ENCODE measurements at places on chromosomes 7 and 10. TPM values are rescaled to one million over a fixed set of nuclear protein-coding genes. Genes with fewer than 3 reads are reported as not detected.

GRCh38 chr10:36574207-36574606 is 551.2 kb upstream of the ANKRD30A start:
- no peak overlapping the region for H3K4me3 ChIP-seq
- no peaks in the 10 kb centered on the region for H3K36me3 ChIP-seq
- no peaks in the 10 kb centered on the region for H3K27me3 ChIP-seq
- H3K27ac ChIP-seq = no peak overlapping the region

DNA sequence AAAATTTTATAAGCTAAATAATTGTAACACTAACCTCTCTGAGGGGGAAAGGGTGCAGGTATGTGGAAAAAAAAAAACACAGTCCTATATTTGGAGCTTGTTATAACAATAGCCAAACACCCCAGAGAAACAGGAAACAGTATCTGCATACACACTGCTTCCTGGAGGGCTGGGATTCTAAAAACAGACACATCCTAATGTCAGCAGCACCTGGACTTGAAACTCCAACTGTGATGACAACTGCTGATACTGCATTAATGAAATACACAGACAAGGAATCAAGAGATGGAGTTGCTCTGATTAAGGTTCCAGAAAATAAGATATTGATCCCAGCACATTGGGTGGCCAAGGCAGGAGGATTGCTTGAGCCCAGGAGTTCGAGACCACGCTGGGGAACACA is 9.3 kb downstream of the DAGLB start:
- peak; percentile 30 for DNase-seq
- peaks cover 6% of the 10 kb centered on the region for H3K4me1 ChIP-seq
- H3K4me3 ChIP-seq = no peak overlapping the region

DNA sequence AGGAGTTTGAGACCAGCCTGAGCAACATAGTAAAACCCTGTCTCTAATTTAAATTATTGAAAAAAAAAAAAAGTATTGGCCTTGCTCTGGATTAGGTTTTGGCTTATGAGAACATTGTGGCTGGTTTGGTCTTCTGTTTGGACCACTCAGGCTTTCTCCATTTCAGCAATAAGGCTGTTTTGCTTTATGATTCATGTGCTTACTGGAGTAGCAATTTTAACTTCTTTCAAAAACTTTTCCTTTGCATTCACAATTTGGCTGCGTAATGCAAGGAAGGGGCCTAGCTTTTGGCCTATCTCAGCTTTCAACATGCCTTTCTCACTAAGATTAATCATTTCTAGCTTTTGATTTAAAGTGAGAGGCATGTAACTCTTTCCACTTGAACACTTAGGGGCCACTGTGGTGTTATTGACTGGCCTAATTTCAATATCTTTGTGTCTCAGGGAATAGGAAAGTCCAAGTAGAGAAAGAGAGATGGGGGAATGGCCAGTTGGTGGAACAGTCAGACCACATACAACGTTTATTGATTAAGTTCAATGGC is 38.0 kb upstream of the SRPK2 start:
- no peaks in the 10 kb centered on the region for H3K27me3 ChIP-seq
- H3K4me1 ChIP-seq = no peaks in the 10 kb centered on the region
- DNase-seq = no peak
- H3K27ac ChIP-seq = no peak overlapping the region

- H3K4me1 ChIP-seq = peaks cover 26% of the 10 kb centered on the region
- peaks cover 3% of the 10 kb centered on the region for H3K36me3 ChIP-seq
- peak overlapping the region; percentile 77 for H3K4me3 ChIP-seq
- no peak for DNase-seq
- H3K27ac ChIP-seq = peak overlapping the region; percentile 82
Measured at GRCh38 chr7:39622609-39623008, 763 bp upstream of the RALA start.

Gene CPA4
- not detected for polyA plus RNA-seq

Gene COA1
- polyA plus RNA-seq = 86.6 TPM

Gene PNLIP
- polyA plus RNA-seq = not detected

Gene CYP2W1
- polyA plus RNA-seq = not detected

GRCh38 chr7:103805346-103805745 is 184.1 kb downstream of the RELN start:
- H3K27me3 ChIP-seq = no peaks in the 10 kb centered on the region
- no peak overlapping the region for H3K4me3 ChIP-seq
- DNase-seq = no peak
- H3K36me3 ChIP-seq = no peaks in the 10 kb centered on the region
- H3K4me1 ChIP-seq = no peaks in the 10 kb centered on the region
